Natural killer cell treated with Interleukin-12 subunit alpha and Interleukin-12 subunit beta and Interleukin-15 and Interleukin-18, amount 100 ng/mL, for 72 hours (primary cell): ENCODE measurements at places on chromosomes 6 and 20.

- no peak for DNase-seq
These were observed 152.1 kb downstream of the KHDC1L start for GRCh38 chr6:73073238-73073637.

DNA sequence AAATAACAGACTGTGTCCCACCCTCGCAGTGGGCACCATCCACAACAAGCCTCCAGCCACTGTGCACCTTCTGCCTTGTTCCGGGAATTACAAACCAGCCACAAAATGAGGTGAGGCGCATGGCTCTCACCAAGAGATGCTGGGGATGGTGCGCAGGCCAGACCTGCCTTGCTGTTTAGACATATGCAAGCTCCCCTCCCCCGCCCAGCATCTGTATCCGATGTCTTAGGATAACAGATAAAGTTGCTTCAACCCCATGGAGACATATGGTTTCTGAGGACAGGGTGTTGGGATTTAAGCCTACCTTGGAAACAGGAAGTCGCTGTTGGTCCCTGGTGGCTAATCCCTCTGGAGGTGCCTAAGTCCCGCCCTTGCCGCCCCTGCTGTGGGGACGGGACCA, 50.4 kb upstream of the MPC1 start:
- no peak for DNase-seq

GRCh38 chr6:39756582-39756981, 31.4 kb upstream of the KIF6 start:
- DNase-seq, result no peak

DNA sequence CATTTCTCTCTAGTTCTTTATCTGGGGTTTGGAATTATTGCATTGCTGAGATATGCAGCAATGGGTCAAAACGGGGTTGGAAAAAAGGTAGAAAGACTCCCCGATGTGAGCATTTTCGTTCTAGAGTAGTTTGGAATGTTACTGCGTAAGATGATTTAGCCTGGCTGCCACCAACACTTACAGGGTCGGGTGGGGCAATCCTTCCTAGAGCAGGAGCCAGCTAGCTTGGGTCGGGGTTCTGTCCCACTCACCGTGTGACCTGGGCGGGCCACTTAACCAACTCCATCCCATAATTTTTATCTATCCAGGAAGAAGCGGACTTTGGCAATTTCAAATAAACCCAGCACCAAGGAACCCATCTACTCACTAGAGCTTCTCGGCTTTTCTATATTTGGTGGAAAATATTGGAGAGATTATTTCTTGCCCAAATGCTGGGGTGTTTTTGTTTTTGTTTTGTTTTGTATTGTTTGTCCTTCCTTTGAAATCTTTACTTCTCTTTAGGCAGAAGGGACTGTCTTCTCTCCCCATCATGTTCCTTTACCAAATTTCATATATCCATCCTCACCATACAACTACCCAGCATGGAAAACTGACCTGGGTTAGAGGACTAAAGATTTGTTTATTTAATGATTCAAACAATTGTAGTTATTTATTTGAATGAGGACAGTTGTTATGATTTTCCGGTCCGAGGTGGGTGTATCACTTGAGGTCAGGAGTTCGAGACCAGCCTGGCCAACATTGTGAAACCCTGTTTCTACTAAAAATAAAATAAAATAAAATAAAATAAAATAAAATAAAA, 72.4 kb downstream of the GPX5 start:
- no peak for DNase-seq

- no peak for DNase-seq
These were observed 140.5 kb downstream of the TFAP2B start for GRCh38 chr6:50959081-50959641.

DNA sequence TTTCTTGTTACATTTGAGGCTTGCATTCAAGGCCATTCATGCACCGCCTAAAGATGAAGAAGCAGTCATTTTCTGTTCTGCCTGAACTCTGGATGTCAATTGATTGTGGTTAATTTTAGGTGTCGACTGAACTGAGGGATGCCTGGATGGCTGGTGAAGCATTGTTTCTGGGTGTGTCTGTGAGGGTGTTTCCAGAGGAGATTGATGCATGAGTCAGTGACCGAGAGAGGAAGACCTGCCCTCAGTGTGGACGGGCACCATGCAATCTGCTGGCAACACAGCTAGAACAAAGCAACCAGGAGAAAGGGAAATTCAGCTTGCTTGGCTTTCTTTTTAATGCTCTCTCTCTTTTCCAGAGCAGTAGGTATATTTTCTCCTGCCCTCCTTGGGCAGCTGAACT, 164.1 kb upstream of the ECI2 start:
- DNase-seq, result no peak

DNA sequence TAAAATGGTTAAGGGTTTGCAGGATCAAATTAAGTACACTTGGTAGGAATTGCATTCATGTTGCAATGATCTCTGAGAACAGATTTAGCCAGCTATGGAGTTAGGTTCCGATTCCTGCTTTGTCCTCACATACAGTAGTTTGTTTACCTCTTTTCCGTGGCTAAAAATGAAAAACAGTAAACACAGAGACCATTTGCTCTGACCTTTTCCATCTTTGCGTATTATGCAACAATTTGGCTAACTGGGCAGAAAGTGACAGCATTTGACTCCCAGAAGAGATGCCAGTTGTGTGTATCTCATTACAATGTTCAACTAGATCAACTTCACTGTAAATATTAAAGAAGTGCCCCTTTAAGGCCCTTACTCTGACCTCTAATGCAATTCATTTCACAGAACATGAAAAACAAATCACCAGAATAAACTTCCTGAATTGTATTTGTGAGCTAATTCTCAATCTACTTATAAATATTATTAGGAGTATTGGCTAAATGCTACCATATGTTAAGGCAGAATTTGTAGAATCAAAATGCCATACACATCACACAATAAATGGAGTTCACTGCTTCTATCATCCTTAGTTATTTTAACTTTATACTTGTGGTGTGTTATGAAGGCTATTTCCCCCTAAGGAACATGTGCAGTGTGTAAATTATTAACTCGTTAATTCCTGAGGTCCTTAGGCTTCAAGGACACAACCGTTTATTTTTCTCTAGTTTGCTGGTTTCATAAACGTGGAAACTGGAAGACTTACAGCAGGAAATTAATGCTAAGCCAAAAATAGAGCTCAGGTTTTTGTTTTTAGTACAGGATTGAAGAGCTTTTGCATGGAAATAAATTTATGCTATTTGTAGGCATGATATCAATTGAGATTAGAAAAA, 380.7 kb upstream of the CITED2 start:
- DNase-seq, result no peak

DNA sequence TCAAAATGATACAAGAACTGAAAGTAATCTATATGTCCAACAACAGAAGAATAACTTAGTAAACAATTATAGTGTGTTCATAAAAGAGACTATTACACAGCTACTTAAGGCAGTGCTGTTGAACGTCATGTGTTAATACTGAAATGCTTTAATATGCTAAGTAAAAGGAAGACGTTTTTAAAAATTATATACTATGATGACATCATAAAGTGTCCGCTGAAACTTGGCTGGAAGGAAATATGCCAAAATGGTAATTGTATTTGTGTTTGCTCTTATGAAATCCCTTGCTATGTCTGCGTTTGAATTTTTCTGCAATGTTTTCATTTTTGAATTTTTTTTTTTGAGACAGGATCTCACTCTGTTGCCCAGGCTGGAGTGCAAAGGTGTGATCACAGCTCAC, 679.3 kb downstream of the DHX35 start:
- DNase-seq, result no peak

GRCh38 chr6:90294614-90294988, 2.0 kb downstream of the BACH2 start:
- no peak for DNase-seq

- no peak for DNase-seq
These were observed 30.9 kb downstream of the VEGFA start for GRCh38 chr6:43800746-43801494.

DNA sequence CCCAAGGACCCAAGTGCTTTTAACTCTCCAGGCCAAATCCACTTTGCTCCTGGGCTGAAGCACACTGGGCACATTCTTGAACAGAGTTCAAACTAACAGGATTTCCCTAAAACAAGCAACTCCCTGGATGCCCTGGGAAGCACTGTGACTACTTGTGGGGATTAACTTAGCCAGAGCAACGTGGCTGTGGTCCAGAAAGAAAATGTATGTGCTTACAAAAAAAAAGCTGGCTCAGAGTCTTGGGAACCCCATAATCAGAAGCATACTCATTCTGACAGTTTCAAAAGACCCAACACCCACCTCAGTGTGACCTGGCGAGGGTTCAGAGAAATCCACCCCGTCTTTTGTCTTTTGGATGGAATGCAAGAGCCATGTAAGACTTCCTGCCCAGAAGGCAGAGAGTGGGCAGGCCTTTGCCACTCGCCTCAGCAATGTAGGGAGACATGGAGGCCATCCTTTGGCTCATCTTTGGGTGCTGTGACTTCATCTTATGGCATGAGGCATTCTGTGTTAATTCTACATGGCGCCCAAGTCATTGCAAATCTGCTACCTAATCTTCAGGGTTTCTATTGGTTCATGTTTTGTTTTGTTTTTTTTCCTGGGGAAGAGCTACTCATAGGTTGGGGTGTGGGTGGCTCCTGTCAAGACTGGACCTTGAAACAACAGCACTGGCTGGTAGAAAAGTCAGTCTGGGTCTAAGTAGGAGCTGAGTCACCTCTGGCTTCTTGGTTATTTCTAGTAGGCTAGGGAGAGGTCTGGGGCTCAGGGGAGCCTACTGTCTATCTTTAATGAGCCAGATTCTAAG, 248.6 kb upstream of the SUPT3H start:
- DNase-seq, result no peak

DNA sequence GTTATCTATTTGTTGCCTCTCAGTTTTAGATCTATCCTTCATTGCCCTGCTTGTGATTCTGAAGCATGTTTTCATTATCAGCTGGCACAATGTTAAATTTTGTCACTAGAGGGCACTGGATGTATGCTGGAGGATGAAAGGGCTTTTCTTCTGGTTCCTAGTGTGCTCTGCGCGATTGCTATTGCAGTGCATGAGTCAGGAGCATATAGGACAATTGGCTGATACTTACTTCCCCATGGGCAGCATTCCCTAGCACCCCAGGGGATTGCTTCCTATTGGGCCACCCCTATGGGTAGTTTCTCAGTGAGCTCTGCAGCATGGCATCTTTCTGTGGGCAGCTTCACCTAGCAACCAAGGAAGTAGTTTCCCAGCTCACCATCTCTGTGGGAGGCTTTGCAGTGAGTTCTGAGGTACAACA, 280.3 kb upstream of the SYNCRIP start:
- DNase-seq, result no peak

DNA sequence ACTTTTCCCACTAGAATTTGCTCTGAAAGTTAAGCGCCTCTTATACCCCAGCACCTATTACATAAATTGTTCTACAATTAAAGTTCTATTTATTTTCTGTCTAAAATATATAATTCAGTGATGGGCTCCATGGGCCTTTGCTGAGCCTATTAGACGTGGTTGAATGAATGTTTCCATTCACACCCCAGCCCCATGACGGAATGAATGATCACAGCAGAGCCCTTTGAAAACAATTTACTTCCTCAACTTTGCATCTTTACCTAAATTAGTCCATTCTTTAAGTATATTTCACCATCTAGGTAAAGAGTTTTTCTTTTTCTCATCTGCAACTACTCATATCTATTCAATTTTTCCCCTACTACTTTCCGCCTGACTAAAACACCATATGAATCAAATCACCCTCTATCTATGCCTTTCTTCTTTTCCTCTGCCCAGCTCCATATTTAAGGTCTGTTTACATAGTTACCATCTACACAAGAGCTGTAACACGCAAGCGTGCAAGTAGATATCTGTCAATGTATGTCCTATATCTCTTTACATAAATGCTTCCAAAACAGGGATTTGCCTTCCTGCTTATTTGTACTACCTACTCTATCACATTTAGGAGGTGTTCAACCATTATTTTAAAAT, 69.7 kb downstream of the ECT2L start:
- no peak for DNase-seq

DNA sequence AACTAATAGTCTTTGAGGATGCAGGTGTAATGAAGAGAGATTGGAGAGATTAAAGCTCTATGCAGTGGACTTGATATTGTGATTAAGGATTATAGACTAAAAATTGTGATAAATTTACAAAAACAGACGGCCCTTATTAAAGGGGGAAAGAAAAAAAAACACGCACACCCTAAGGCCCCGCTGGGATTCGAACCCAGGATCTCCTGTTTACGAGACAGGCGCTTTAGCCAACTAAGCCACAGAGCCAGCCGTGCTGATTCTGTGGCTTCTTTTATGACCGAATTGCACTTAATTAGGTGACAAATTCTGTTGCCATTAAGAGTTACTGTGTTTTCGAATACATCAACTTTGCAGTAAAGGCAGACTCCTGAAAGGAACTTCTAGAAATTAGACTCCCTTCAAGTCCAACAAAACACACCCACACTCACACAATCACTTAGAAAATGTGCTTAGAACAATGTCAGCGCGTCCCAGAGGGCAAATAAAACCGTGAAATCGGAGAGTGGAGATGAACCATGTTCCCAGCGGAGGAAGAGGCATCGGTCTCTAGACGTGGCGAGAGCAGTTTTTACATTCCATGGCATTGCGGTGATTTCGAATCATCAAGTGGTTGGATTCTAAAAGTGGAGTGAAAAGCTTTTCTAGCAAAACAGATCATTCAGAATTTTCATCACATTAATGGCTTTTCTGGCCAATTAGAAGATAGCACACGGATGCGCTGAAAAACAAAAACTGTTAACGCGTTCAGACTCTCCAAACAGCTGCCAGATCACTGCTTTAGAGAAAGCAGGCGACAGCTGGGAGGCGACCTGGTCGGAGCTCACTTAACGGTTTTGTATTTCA, 122.6 kb downstream of the GPX5 start:
- no peak for DNase-seq

DNA sequence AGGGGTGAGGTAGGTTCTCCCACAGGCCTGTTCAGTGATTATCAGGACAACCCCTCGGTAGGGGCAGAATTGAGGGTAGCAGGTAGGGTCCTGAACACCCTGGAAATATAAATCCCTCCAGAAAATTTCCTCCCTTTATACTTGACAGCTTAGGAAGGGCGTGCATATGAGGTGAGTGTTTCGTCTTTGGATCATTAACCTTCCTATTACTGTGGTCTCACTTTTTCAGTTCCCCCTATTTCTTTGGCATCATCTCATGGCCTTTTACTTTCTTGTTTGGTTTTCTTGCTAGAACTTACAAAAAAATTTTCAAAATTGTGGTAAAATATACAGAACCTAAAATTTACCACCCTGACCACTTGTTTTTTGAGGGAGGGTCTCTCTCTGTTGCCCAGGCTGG, 18.7 kb upstream of the EPB41L1 start:
- DNase-seq, result no peak

GRCh38 chr6:38651121-38651784, 11.5 kb upstream of the BTBD9 start:
- DNase-seq, result no peak
